GM19239 (cell line): ENCODE measurements at places on chromosomes 3 and 15.
A peak's percentile ranks its signal among the peaks of the same experiment; 100 is the strongest.

DNA sequence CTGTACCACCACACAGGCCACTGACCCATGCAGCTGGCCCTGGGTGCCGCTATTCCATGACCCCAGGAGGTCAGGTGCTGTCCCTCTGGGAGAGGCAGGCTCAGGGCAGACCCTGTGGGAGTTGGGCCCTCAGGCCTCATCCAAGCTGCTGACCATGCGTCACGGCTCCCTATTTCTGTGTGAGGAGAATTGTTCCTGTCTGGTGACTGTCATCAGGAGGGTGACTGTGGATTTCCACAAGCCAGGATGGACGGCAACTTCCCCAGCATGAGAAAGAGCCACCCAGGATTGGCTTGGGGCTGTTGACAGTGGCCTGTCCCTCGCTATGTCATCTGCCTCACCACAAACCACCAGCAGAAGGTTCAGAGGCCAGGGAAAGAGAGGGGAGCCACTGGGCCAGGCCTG lies 41.4 kb downstream of the ZDHHC19 start:
- no peak for DNase-seq

GRCh38 chr15:79769069-79769481 lies 127.7 kb downstream of the MTHFS start:
- DNase-seq, result no peak

DNA sequence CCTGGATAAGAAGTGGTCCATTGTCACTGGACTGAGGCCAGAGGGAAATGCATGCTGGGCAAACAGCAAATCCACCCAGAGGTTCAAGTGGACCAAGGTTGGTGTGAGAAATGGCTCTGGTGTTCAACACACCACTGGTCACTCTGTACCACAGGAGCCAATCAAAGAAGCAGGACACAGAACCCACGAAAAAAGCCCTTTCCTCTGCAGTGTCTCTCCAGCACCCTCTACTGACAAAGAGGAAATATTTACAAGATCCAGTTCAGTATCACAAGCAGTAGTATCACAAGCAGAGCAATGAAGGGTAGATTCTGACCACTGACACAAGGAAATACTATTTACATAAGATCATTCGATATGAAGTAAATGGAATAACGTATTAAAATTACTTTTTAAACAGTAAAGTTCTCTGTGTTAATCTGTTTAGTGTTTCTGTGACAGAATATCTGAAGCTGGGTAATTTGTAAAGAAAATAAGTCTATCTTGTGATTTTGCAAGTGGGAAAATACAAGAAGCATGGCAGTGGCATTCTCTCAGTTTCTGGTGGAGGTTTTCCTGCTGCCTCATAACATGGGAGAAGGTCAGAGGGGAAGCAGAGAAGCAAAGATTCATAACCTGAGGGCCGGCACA lies 390.7 kb downstream of the EFHB start:
- no peak for DNase-seq

- DNase-seq, result no peak
Observed at GRCh38 chr15:78681281-78682003, 40.4 kb upstream of the CHRNB4 start.

GRCh38 chr15:67758619-67759300 lies 66.5 kb upstream of the SKOR1 start:
- DNase-seq, result no peak

DNA sequence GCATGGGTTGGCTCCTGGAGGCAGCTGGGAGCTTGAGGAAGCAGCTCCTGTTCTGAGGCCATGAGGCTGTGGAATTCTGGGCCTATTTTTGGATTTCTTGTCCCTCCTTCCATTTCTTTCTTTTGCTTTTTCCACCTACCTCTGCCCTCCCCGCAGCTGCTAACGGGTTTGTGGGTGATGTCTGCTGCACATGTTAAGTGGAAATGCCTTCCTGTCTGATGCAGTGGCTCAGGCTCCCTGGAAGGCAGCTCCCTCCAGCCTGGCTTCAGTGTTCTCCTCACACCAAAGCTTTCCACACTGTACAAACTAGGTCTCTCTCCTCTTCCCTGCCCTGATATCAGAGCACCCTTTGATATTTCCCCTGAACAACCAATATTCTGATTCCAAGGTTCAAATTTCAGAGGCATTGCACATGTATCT lies 33.8 kb upstream of the ESYT3 start:
- no peak for DNase-seq

GRCh38 chr15:89523101-89523500 lies 26.7 kb upstream of the RHCG start:
- no peak for DNase-seq

- no peak for DNase-seq
Observed at GRCh38 chr3:103112273-103112672, 677.5 kb downstream of the ZPLD1 start.

- no peak for DNase-seq
Observed at GRCh38 chr3:46670891-46671427, 22.5 kb downstream of the ALS2CL start.

GRCh38 chr15:68492855-68493254 lies 60.9 kb upstream of the ITGA11 start:
- DNase-seq, result no peak

DNA sequence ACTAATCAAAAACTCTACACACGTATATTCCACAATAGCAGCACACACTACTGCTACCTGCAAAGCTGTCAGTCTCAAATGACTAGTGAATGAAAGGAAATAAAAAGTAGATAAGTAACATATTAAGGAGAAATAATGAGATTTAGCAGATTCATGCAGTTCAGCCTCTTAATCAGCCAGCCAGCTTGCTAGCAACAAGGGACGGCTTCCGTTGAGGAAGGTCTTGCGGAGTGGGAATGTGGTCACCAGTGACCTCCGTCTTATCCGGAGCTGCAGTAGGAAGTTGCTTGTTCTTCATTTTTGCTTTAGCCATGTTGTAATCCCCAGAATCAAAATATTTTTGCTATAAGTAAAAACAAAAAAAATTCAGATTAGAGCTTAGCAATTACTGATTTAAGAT lies 17.1 kb downstream of the ARPP19 start:
- no peak for DNase-seq

DNA sequence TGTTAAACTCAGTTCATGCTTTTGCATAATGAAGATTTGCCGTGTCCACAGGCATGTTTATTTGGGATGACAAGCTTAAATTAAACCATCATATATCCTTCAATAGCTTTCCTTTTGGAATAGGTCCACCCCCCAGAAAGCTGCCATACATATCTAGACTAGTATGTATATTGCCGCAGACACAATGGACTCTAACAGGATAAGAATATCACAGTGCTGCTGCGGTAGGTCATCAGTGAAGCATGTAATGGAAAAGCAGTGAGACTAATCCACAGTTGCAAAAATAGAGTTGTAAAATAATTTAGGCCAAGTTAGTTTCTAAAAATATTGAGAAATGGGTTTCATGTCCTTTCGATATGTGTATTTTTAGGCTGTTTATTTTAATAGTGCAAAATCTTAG lies 819.9 kb upstream of the DPPA4 start:
- DNase-seq, result no peak

DNA sequence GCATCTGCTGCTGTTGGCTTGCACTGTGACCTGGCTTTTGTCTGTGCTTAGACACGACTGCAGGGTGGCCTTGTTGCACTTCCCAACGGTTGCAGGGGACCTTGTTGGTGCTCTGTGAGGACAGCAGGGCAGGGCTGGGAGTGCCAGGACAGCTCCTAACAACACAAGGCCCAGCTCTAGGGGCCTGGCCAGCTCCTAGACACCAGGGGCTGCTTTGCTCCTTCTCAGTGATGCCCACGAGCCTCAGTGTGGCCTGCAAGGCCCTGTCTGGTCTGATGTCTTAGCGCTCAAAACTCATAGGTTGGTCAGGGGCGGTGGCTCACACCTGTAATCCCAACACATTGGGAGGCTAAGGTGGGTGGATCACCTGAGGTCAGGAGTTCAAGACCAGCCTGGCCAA lies 149.1 kb downstream of the CHSY1 start:
- no peak for DNase-seq

GRCh38 chr3:133561679-133562078 lies 11.8 kb upstream of the CDV3 start:
- no peak for DNase-seq

DNA sequence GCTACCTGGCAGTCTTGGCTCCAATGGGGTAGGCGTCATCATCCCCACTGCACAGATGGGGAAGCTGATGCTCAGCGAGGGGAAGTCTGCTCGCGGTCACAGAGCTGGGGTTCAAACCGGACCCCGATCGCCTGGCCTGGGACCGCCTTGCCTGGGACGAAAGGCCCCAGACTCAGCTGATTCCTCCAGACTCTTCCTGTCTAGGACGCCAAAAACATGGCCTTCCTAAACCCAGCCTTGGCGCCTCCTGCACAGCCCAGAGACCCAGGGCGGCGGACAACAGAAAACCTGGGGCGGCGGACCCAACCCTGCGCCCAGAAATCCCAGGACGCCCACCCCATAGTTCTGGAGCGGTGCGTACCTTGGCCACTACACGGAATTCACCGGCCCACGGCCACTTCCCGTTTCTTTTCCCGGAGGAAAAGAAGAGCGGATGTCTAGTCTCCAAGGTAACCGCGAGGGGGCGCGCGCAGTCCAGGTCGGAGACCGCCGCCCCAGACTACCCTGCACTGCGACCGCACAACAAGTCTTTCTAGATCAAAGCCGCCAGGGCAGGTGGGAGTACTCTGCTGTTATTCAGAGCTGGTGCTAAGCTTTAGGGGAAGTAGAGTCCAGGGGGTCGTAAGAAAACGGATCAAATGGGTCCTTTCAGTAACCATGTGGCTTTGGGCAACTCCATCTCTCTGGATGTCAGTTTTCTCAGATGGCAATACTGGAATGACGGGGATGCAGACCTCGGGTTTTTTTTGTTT lies 4.9 kb upstream of the IL17RD start:
- peak; percentile 54 for DNase-seq

GRCh38 chr3:13042127-13042701 lies 31.0 kb downstream of the IQSEC1 start:
- no peak for DNase-seq

DNA sequence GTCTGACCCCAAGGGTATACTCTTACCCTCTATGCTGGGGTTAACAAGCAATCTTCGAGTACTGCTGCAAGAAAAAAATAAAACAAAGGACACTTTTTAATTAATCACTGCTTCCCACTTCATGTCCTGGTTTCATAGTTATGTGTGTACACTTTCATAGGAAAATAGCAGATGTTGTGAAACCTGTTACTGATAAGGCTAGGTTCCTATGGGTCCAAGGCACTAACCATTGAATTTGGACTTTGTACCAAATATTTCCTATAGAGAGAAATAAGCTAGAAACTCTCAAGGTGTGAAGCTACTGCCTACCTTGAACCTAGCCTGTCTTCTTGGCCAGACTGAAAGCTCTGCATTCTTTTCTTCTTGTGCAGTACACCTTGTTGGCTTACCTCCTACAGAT lies 14.6 kb upstream of the GPR160 start:
- no peak for DNase-seq

GRCh38 chr3:55554634-55555425 lies 67.7 kb upstream of the WNT5A start:
- DNase-seq, result no peak

DNA sequence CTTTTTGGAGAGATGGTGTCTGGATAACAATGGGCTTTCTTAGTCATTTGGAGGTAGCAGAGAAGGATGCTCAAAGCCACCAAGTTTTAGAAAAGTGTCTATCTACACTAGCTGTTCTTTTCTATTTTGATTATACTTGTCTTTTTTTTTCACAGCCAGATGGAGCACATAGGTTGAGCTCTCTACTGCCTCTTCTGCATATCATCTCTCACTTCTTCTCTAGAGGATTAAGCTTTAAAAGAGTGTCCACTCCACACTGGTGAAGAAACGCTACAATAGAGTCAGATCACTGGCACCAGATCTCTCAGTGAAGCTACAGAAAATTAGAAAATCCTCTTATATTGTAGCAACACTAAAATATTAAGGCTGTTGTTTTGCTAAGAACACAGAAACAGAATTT lies 145.3 kb upstream of the MBNL1 start:
- DNase-seq, result no peak

GRCh38 chr15:58724466-58724865 lies 25.0 kb downstream of the ADAM10 start:
- peak; percentile 13 for DNase-seq

- DNase-seq, result no peak
Observed at GRCh38 chr3:58307639-58308215, 1.4 kb downstream of the HTD2 start.

- no peak for DNase-seq
Observed at GRCh38 chr15:82539691-82540054, 584 bp downstream of the RPS17 start.

- no peak for DNase-seq
Observed at GRCh38 chr15:100112636-100113305, 229.0 kb downstream of the ADAMTS17 start.

- DNase-seq, result no peak
Observed at GRCh38 chr3:141915016-141915415, 38.6 kb downstream of the ATP1B3 start.

DNA sequence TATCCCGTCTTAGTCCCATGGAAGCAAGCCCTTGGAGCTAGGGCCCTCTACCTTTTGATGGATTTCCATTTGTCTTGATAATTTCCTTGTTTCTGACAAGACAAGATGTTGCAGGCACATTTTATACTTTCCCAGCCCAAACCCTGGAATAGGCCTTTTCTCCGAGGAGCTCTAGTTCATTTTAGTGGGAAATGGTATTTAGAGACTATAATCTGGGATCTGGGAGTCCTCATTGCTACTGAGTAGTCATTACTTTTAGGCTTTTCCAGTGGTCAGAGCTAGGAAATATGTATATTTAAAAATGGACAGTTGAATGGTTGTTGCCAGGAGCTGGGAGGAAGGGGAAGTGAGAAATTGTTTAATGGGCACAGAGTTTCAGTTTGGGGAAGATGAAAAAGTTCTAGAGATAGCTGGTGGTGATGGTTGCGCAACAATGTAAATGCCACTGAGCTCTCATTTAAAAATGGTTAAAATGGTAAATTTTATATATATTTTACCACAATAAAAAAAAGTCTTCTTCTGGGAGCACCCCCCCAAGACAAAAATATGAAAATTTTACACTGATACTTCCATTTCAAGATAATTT lies 31.6 kb downstream of the MLH1 start:
- DNase-seq, result no peak

- no peak for DNase-seq
Observed at GRCh38 chr15:101112336-101113113, 139.3 kb downstream of the CHSY1 start.

DNA sequence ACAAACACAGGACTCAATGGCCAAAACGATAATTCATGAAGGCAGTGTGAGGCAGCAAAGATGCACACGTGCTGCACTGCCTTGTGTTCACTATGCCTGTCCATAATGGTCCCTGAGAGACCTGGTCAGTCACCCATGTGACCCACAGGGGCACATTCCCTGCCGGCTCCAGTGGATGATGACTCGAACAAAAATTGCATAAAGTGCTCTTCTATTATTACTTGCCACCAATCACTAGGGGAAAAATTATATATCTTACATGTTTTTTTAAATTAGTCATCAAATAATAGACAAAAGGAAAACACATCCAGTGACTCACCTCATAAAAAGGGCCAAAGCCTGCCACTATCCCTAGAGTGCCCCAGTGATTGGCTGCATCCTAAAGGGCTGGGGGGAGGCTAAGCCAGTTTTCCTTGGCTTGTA lies 47.5 kb downstream of the UBP1 start:
- no peak for DNase-seq
